CD4-positive, alpha-beta T cell treated with Interleukin-15 for 4 hours (primary cell): ENCODE measurements at places on chromosomes 1 and 21.

- no peak for DNase-seq
These were observed 58.5 kb upstream of the LAX1 start for GRCh38 chr1:203706444-203706843.

DNA sequence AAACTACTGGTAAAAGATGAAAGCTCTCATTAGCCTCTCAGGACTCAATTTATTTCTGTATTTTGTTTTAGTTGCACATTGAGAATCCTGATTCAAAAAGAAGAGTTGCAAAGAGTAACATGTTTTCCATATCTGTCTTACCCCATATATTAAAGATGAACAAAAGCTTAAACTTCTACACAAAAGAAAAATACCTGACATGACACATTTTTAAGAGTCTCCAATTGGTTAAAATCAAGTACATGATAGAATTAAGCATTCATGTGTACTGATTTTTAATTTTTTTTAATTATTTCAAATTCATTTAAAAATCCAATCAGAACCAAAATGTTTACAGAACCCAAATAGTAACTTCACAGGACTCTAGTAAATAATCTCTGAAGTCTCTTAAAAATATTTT is 72.0 kb downstream of the FOXJ3 start:
- no peak for DNase-seq

DNA sequence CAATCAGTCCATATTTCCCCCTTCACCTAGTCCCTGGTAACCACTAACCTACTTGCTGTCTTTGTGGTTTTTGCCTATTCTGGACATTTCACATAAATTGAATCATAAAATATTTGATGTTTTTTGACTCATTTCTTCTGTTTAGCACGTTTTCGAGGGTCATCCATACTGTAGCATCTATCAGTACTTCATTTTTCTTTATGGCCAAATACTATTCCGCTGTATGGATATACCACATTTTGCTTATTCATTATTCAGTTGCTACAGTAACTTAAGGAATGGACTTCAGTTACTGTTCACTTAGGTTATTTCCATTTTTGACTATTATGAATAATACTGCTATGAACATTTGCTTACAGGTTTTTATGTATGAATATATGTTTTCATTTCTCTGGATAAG is 12.3 kb downstream of the PBX1 start:
- DNase-seq, result no peak

DNA sequence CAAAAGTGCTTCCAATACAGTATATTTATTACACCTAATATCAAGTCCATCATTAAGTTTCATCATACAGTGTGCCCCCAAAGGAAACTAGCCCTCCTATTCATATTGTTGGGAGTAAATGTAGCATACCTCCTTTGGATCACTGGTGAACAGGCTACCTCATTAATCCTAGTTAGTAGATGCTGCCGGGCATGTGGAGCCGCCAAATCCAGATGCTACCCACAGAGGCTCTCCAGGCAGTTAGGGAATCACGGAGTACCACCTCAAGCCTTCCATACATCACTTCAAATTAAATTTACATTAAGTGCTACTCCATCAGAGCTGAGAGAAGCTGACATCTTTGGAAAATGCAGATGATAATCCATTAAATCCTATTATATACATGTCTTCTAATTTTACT is 121.7 kb upstream of the FOXD3 start:
- DNase-seq, result no peak

DNA sequence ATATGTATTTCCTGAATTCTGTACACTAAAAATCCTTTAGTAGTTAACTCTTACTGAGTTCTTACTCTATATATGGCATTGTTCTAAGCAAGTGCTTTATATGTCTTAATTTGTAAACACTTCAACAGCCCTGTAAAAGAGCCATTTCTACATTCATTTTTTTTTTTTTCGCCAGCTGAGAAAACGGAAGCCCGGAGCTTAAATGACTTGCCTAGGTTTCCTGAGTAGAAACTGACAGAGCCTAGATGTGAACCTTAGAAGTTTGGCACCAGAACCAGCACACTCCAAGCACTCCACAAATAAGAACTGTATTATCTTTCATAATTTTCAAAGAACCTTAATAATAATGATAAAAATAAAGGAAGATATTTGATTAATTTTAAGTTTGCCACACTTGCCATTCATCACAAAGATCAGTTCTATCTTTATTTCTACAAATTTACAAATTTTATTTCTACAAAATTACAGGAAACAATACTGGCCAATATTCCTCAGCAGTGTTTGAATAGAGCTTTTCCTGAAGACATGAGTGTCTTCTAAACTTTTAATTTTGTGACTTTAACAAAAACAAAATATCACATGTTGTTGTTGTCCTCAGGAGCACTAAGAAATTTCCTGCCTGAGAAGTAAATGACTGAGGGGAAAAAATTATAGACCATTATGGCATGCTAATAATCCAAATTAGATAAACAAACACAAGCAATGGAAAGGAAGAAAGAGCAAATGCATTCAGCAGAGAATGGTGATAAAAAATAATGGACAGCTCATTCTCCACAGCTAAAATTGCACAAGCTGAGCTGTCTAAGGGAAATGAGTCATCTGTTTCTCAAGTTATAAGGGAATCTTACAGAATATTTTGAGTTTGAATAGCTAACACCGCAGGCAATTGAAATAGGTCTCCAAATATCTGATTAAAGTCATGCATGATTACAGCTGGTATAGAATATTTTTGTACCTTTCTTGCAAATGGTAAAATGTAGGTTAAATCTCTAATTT is 71.2 kb downstream of the DPYD start:
- peak; percentile 4 for DNase-seq

- no peak for DNase-seq
These were observed 2.7 kb downstream of the PDE9A start for GRCh38 chr21:42655796-42656770.

DNA sequence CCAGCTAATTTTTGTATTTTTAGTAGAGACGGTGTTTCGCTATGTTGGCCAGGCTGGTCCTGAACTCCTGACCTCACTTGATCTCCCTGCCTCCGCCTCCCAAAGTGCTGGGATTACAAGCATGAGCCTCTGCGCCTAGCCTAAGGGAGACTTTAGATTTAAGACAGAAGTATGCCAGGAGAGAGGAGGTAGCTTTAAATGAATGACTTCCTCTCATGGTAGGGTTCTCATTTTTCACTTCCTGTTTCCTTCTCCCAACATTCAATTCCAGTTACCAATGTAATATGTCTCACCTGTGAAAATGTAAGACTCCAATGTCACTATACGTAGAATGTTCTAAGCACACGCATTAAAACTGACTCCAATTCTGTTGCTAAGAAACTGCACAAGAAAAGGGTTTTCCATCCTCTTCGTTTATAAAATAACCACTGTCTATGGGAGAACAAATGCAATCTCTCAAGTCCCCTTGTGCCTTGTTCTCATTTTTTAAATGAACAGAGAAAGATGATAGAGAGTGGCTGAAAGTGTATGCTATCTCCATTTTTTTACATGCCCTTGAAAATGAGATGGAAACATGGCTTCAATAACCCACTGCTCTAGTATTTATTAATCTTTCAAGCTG is 140.0 kb downstream of the SLC45A1 start:
- DNase-seq, result no peak
